ENCODE measurements at places on chromosomes 13 and 19. TPM values are rescaled to one million over a fixed set of nuclear protein-coding genes. Genes with fewer than 3 reads are reported as not detected.

The UHRF1 gene
- 24.5 TPM for polyA plus RNA-seq

DNA sequence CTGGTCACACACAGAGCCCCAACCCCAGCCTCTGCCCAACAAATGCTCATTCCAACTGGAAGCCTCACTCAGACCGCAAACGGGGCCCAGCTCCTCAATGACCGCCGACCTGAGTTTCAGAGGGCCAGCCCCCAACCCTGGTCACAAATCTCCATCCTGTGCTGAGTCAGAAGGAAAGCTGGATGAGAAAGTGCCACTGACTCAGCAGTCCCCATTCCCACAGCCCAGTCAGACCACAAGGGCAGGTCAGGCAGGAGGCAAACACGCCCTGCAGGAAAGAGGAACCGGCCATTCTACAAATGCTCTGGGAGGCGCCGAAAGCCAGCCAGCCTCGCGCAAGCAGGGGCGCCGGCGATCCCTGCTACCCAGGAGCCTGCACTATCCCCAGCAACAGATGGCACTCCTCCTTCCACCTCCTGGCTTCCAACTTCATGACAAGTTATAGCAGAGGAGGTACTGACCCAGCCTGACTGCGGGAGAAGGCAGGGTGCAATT, 14.1 kb upstream of the PRKD2 start:
- DNase-seq, result no peak

- DNase-seq, result no peak
Measured at GRCh38 chr13:30851697-30852096, 54.4 kb upstream of the MEDAG start.

- DNase-seq, result no peak
Measured at GRCh38 chr13:100347968-100348367, 240.6 kb downstream of the GGACT start.

- no peak for DNase-seq
Measured at GRCh38 chr19:48346191-48346590, 17.5 kb downstream of the TMEM143 start.

The ZNF837 gene
- 0.65 TPM for polyA plus RNA-seq

- DNase-seq, result no peak
Measured at GRCh38 chr13:43894438-43894837, 14.7 kb downstream of the LACC1 start.

The PODNL1 gene
- 0.76 TPM for polyA plus RNA-seq

The VSTM1 gene
- not detected for polyA plus RNA-seq

DNA sequence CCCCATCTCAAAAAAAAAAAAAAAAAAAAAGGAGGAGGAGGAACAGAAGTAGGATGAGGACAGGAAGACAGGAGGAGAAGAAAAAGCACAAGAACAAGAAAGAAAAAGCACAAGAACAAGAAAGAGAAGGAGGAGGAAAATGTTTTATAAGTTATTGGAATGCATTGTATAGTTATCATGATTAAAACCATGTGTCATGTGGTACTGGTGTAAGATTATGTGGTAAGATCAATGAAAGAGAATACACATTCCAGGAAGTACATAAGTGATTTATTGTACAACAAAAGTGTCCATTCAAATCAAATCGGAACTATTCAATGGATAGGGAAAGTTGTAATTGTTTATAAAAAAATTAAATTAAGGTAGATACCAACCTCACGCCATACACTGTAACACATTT, 167.7 kb downstream of the MZT1 start:
- DNase-seq, result no peak

The LRRC25 gene
- 0.97 TPM for polyA plus RNA-seq

GRCh38 chr19:14081797-14082674, 3.5 kb downstream of the C19orf67 start:
- no peak for DNase-seq

The TMPRSS9 gene
- polyA plus RNA-seq, result 0.55 TPM

DNA sequence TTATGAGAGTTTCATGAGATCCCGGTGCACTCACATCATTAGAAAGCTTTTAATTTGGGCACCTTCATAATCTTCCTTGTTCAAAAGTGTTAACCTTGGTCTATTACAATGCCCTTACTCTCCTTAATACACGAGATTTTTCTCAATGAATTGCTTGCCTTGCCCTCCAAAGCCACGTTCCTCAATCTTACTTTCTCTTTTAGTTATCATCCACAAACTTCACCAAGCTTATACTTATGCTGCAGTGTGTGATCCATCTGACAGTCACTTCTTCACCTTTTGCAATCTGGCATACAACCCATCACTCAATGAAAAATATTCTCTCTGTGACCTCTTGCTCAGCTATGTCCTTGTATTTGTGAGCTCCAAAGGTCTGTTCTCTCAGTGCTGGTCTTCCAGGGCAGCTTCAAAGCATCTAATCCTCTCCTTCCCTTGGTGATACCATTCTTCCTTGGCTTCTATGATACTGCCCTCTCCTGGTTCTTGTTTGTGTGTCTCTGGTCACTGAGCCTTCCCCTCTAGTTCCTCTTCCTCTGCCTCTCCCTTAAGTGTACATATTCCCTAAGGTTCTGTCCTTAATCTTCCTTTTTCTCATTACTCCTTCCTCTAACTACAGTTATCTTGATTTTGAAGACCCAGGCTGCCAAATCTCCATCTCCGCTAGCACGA, 202.2 kb upstream of the STARD13 start:
- DNase-seq, result no peak

- no peak for DNase-seq
Measured at GRCh38 chr13:44617648-44618047, 41.5 kb upstream of the TSC22D1 start.

DNA sequence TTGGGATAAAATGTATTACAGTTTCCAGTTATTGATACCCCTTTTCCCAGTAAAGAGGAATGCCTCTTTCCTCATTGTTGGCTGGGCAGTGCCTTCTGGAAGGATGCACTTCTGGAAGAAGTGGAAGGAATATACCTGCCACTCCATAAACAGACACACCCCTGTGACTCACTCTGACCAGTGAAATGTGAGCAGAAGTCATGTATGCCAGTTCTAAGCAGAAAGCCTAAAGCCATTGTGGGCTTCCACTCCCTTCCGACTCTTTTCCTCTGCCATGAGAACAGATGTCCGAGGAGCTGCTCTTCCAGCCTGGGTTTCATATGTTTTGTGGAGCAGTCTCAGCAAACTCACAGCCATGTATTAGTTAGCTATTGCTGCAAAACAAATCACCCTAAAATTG, 166.1 kb upstream of the SERP2 start:
- no peak for DNase-seq

The YJEFN3 gene
- polyA plus RNA-seq, result 5.8 TPM

- DNase-seq, result no peak
Measured at GRCh38 chr19:54373781-54374631, 9.3 kb upstream of the LAIR1 start.

- DNase-seq, result no peak
Measured at GRCh38 chr13:112160558-112160957, 93.6 kb downstream of the SOX1 start.

The MYH14 gene
- polyA plus RNA-seq, result 21.8 TPM
